Activated T-cell treated with anti-CD3 and anti-CD28 coated beads for 1 hour (primary cell): ENCODE measurements at places on chromosomes 12 and 14.

DNA sequence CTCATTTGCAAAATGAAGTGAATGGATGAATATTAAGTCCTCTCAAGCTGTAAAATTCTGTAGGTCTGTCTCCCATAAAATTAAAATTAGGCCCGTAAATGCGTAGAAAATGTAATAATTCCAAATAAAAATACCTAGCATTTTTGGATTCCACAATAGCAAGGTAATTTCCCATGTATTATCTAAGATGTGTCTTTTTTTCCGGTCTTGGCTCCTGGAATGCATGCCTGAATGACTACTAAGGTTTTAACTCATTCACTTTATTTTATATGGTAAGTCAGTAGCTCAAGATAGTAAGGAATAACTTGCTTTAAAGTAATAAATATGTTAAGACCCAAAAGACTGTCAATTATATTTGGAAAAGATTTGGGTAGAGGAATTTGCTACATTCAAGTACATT, 11.1 kb downstream of the TXNRD1 start:
- no peak for DNase-seq

DNA sequence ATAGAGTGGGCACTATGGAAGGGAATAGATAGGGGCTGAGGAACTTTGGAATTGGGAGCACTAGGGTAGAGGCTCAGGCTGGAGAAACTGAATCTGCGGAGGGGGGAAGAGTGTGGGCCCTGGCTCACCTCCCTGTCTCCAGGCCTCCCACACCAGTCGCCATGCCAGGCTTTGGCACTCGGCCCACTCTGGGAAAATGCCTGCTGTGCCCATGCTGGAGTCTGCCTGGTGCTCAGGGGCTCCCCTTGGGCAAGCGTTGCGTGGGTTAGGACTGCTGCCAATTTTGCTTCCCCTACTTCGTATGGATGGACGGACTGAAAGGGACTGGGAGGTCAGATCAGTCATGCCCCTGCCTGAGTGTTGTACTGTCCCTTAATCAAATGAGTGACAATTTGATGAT, 34.6 kb upstream of the CISTR start:
- no peak for DNase-seq

- DNase-seq, result no peak
Observed at GRCh38 chr14:79614448-79614847, 596.9 kb downstream of the DIO2 start.

DNA sequence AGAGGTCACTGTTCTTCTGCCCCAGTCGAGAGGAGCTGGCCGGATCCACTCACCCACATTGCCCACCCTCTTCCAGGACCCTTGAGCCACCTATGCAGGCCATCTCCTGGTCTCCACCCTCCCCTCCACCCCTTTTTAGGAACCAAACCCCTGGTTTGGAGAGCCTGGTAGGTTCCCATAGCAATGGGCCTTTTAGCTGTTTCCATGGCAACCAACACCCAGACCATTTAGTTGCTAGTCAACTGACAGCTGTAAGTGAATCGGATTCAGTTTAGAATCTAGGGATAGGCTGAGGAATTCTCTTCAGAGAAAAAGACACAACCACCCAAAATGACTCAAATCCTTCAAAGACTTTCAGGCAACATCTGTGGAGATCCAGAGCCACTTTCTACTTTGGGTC, 16.5 kb downstream of the NPC2 start:
- DNase-seq, result no peak

DNA sequence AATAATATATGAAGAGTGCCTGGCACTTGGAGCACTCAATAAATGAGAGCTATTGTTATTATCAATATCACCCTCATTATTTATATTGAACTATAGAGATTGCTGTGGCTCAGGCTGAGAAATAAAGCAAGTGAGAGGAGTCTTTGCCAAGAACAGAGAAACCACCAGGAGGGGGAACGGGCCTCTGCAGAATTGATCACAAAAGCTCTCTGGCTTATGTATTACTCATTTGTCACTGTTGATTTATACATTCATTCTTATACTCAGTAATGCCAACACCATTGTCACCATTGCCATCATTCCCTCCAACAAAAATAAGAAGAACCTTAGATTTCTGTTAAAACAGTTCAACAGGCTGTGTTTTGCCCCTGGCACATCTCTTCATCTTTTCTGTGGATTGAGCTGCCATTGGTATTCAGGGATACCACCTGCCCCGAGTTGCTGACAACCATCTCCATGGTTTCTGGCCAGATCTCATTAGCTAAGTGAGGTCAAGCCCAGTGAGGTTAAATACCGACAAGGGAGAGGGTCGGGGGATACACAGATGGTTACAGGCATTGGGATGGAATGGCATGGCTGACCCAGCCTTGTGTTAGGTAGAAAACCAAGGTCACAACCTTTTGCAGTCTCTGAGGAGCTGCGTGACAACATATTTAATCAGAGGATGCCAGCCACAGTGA, 21.8 kb upstream of the PCNX1 start:
- DNase-seq, result no peak

- DNase-seq, result no peak
Observed at GRCh38 chr12:98374007-98374406, 141.4 kb upstream of the TMPO start.

DNA sequence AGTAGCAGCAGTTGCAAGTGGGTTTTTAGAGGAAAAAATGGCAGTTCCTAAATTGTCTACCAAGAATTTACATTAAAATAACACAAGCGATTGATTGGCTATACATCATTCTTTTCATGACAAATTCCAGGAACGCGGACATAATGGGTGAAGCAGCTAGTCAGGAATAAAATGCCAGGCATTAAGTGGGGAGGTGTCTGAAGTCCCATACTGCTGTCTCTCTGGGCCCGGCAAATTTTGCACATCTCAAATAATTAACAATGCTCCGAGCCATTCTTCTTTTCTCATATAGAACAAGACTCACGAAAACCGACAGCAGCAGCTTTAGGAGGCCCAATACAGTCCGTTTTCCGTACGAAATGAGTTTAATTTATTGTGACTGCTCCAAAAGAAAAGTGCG, 696 bp downstream of the RPL36AL start:
- DNase-seq, result no peak

- no peak for DNase-seq
Observed at GRCh38 chr12:131861261-131862083, 33.0 kb upstream of the ULK1 start.

GRCh38 chr14:30985796-30986195, 39.7 kb upstream of the AP4S1 start:
- DNase-seq, result no peak

GRCh38 chr12:90226211-90226610, 517.6 kb upstream of the ATP2B1 start:
- no peak for DNase-seq

DNA sequence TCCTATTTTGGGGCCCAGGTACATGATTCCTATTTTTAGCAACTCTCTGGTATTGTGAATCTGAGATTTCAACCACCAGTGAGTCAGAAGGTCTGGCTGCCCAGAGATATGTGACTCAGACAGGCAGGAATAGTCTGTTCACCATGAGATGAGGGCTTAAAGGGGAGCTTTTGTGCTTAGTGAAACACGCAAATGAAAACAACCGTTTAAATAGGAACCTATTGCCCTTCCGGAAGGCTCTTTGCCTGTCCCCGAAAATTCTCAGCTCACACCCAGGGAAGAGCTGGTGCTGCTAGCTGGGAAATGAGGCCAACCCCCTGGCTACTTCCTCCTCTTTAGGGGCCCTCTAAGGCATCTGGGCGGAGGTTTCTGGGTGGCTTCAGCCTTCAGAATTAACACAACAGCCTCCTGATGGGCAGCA, 283.6 kb downstream of the CACNA1C start:
- no peak for DNase-seq

DNA sequence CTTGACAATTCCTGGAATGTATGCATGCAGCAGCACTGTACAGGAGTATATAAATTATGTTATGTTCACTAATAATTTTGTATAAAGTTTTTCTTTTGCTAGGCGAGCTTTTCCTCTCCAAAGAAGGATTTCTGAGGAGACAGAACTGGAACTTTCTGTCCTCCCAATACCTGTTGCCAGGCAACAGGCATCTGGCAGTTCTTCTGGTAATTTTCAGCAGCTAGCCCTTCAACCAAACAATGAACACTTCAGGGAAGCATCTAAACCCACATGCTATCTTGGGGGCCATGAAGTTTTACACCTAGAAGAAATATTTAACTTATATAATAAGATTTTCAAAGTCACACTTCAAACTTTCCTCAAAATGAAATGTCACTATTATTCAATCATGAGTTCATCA, 162.9 kb upstream of the SYT10 start:
- DNase-seq, result no peak

DNA sequence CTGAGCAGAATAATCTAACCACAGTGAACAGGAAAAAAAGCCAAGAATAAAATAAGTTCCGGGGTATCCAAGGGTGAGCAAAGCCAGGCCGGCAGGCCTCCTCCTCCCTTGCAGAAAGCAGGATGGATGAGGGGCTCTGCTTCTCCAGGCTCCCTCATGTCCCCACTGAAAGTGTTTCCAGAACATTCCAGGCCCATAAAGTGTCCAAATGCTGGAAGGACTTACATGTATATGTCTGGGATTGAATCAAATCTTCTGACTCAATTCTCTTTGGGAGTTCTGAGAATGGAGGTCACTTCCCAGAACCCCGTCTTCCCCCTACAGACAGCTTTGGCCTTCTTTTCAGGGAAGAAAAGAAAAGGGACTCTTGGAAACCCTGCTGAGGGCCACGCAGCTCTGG, 25.0 kb upstream of the BDKRB1 start:
- DNase-seq, result no peak
